ENCODE measurements at places on chromosomes 3 and 15. TPM values are rescaled to one million over a fixed set of nuclear protein-coding genes. Genes with fewer than 3 reads are reported as not detected.

DNA sequence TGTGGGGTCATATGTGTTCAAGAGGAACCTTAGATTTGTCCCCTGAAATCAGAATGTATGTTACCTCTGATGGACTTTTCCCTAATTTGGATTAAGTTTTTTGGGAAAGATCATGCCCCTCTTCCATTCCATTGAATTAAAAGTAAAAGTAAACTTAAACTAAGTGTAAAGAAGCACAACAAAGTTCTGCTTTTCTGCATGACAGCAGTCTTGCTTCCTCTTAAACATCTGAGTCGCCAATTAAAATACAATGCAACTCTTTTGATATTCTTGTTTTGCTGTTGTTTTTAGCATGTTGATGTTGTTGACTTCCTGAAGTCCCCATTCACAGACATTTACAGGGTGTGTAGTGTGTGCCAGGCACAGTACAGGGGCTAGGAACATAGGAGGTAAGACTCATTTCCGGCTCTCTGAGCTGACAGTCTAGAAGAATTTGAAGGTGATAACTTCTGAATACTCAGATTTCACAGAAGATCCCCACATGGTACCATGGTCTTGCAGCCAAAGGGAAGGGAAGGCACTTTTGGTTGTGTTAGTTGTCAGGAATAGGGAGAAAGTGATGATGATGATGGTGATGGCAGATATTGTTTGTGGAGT lies 45.0 kb downstream of the USP13 start:
- DNase-seq: no peak

DNA sequence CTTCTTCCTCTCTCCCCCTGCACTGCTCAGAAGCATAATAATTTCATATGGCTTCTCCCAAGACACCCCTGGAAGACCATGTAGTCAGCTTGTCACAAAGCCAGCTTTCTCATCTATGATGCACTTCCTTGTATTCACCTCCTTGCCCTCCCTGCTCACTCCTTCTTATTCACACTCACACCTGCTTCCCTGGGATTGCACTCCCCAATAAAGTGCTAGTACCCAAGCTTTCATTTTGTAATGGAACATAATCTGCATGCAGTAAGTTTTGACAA lies 76.9 kb upstream of the FRMD4B start:
- DNase-seq: no peak

DNA sequence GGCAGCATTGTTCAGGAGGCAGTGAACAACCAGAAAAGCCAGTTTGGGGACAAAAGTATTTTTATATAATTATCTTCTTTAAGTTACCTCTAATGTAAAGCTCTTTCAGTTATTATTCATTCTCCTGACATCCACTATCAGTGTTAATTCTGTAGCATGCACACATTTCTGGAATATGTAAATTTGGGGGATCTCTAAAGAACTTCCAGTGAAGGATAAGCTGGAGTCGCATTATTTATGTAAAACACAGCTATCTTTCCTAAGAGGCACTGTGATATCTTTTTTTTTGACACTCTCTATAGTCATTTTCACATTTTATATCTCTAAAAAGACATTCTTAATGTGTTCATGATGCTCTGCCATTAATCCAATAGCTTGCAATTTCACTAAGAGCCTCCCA lies 26.7 kb downstream of the SATB1 start:
- no peak for DNase-seq

- no peak for DNase-seq
Measured at GRCh38 chr3:123344175-123344906, 104.5 kb downstream of the ADCY5 start.

- no peak for DNase-seq
Measured at GRCh38 chr15:67559158-67559557, 16.7 kb downstream of the MAP2K5 start.

DNA sequence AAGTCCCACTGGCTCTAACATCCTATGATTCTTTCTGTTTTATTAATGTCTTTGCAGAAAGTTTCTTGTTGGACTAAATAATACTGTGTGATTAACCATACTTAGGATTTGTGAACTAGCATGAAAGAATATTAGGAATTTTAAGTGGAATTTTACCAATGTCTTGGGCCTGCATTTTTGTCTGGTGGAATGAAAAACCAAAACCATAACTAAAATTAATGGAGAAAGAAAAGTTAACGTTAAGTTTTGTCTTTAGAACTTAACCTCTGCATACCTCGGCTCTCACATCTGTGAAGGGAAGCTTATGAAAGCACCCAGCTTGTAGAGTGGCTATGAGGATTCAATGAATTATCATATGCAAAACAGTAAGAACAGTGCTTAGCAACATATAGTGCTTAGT lies 6.5 kb downstream of the FBN1 start:
- DNase-seq: no peak

BFSP2 gene
- not detected for total RNA-seq

GRCh38 chr3:32399030-32399620 lies 7.5 kb downstream of the CMTM7 start:
- no peak for DNase-seq

- DNase-seq: no peak
Measured at GRCh38 chr15:57033715-57034439, 115.4 kb downstream of the TCF12 start.

DNA sequence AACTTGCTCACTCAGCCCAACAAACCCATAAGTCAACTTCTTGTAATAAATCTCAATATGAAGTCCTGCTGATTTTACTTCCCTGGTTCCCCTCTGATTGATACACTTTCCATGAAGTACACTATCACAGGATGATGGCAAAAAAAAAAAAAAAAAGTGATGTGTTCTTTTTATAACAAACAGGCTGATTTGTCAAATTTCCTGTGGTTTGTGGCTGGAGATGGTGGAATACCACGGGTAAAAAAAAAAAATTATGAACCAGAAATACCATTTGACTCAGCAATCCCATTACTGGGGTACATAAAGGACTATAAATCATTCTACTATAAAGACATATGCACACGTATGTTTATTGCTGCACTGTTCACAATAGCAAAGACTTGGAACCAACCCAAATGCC lies 10.7 kb upstream of the SERPINI2 start:
- no peak for DNase-seq

DNA sequence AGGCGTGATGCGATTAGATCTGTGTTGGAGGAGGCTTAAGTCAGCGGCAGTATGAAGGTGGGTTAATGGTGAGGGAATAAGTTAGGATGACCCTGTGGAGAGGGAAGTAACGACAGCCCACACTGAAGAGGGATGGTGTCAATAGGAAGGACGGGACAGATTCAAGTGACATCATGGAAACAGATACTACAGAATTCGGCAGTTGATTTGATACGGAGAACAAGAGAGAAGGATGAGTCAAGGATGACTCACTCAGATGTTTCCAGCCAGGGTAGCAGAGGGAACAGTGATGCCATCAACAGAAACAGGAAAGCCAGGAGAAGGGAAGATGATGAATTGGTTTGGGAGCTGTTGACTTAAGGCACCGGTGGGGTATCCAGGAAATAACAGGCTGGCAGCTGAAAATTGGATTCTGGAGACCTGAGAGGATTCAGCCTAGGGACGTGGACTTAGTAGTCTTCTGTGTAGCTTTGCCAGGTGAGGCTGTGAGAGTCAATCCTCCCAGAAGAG lies 38.0 kb downstream of the SHC4 start:
- no peak for DNase-seq

- no peak for DNase-seq
Measured at GRCh38 chr3:5022187-5022965, 43.1 kb downstream of the BHLHE40 start.

NANOGP8 gene
- total RNA-seq: 31.9 TPM

POLR2H gene
- total RNA-seq: 118 TPM

GRCh38 chr3:58868097-58868779 lies 181.6 kb downstream of the CFAP20DC start:
- DNase-seq: no peak

- no peak for DNase-seq
Measured at GRCh38 chr3:37645517-37646380, 215.9 kb upstream of the CTDSPL start.

GRCh38 chr3:153553605-153553945 lies 391.5 kb downstream of the RAP2B start:
- no peak for DNase-seq

CFAP92 gene
- total RNA-seq: 2.0 TPM

DNA sequence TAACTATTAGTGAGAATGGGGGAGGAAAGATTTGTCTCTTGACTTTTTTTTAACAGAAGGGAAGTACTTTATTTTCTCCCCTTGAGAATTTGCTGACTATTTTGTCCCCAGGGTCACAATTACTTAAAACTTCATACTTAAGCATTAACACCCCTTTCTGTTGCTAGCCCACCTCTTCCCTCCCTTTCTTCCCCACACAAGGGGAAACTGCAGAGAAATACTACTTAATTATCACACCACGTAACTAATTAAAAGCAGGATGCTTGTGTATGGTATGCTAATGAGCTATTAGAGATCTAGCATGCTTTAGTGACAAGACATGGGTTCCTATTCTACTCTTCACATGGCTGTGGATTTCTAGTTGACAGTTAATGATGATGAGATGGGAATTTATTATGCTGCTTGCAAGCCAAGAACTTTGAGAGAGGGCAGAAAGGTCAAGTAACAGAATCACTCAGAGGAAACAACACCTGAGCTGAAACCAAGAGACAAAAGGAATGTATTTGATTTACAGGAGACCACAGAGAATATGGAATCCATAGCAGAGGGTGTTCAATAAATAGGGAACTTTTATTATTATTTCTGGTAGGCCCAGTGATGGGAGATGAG lies 179.2 kb downstream of the LSAMP start:
- no peak for DNase-seq

GRCh38 chr15:93720607-93721006 lies 510.8 kb upstream of the MCTP2 start:
- no peak for DNase-seq

GRCh38 chr3:175342196-175342595 lies 483.1 kb downstream of the NAALADL2 start:
- DNase-seq: no peak

DNAH12 gene
- not detected for total RNA-seq

GRCh38 chr3:135444058-135444457 lies 521.5 kb upstream of the PPP2R3A start:
- DNase-seq: no peak

GRCh38 chr15:40354408-40355171 lies 3.4 kb upstream of the DISP2 start:
- DNase-seq: peak; percentile 74

DNA sequence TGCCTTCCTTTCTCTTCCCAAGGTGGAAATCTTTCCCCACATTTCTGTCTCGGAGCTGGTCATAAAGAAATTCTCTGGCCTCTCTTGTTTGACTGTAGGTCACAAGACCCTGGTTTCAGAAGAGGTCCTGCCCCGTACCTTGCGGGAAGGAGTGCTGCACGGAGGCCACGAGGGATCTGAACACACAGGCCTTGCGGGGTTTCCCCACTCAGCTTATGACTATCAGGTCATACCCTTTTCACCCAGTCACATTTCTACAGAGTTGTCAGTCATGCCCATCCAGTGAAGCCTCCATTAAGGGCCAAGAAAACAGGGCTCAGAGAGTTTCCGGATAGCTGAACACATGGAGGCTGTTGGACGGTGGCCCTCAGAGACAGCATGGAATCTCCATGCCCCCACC lies 54.7 kb upstream of the ATP13A3 start:
- DNase-seq: no peak

DNA sequence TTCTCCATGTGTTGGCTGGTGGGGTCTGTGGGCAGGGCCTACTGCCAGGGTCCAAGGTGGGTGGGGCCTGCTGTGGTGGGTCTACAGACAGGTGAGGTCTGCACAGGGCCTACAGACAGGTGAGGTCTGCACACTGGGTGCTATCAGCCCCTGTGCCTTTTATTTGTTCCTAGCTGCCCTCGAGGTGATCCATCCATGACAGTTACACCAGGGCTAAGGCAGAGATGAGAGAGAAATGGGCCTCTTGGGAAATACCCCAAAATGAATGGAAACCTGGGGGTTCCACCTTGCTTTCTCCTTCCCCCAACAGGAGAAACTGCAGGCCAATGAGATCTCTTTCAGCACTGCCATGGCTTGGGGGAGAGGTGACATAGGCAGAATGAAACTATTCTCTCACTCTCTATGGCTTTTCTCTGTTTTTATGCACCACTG lies 36.4 kb downstream of the CFAP100 start:
- no peak for DNase-seq

- no peak for DNase-seq
Measured at GRCh38 chr3:39900462-39901002, 91.1 kb downstream of the MYRIP start.

GRCh38 chr3:55567615-55568014 lies 80.5 kb upstream of the WNT5A start:
- DNase-seq: no peak

DNA sequence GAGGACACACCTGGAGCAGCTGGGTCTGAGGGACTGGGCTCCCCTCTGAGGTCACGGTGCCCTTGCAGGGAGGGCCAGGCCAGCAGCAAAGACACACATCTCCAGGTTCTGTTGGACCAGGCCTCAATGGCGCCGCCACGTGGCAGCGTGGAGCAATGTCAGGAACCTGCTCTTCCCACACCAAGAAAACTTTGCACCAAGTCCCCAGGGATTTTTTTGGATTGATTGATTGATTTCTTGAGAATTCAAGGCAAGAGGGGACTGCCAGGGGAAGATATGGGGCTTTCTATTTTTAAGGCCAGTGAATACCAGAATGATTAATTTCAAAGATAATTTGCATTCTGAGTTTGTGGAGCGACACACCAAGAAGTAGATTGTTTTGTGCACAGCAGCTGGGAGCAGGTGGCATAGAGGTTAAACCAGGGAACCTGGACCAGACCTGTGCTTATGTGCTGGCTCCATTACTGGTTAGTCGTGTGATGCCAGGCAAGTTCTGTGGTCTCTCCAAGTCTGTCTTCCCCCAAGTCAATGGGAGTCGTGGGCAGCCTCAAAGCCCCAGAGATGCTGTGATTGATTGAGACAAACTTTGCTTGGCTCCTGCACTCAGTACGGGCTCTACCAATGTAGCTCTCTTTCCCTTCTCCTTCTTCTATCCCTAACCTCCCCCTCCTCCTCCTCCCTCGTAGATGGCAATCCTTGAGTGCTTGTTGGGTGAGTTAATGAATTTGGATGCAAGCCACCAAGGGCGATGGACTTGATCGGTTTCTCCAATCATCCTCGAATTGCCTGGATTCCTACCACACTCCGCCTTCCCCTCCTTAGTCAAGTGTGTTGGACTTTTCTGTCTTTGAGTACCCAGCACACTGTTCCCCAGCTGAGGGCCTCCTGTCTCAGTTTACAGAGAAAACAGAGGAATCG lies 96.2 kb upstream of the TRPM1 start:
- peak; percentile 44 for DNase-seq

WDR49 gene
- total RNA-seq: 3.2 TPM

GRCh38 chr3:85387913-85388505 lies 429.2 kb downstream of the CADM2 start:
- DNase-seq: no peak
